ENCODE measurements at places on chromosomes 3 and 15.

GRCh38 chr15:28897861-28898585, 12.2 kb downstream of the APBA2 start:
- H3K36me3 ChIP-seq = no peaks in the 10 kb centered on the region
- no peak for DNase-seq
- no peaks in the 10 kb centered on the region for H3K27me3 ChIP-seq
- H3K4me1 ChIP-seq = no peaks in the 10 kb centered on the region

DNA sequence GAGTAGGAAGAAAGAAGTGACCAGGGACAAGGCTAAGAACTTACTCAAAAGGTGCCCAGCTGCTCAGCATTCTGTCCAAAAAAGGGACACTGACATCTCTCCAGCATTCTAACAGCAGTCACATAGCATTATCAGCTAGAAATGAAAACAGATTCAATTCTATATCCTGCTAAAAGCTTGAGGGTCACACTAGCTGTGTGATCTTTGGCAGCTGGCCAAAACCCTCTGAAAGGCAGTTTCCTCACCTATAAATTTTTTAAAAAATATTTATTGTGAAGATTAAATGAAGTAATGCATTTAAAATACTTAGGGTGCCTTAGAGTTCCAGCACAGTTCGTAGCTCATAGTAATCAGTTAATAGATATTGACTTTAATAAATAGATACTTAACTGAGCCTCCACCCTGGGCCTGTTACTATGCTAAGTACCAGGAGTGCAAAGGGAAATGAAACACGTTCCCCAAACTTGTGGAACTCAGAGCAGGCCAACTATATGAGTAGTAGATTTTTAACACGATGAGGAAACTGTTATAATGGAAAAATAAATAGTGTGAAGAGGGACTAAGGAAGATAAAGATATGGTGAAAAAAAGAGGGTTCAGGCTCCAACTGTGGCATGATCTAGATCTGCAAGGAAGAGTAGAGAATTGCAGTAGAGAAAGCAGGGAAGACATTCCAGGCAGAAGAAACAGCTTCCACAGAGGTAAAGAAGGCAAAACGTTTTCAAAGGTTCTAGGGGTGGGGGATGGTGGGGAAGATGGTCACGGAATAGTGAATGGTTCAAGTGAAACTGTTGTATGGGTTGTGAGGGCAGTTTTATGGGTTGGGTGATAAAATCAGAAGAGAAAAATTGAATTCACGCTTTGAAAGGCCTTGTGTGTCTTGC, 11.4 kb downstream of the CD86 start:
- no peak overlapping the region for H3K4me3 ChIP-seq
- H3K36me3 ChIP-seq = no peaks in the 10 kb centered on the region
- no peak overlapping the region for H3K27ac ChIP-seq
- no peak for DNase-seq
- no peaks in the 10 kb centered on the region for H3K4me1 ChIP-seq
- no peaks in the 10 kb centered on the region for H3K27me3 ChIP-seq

DNA sequence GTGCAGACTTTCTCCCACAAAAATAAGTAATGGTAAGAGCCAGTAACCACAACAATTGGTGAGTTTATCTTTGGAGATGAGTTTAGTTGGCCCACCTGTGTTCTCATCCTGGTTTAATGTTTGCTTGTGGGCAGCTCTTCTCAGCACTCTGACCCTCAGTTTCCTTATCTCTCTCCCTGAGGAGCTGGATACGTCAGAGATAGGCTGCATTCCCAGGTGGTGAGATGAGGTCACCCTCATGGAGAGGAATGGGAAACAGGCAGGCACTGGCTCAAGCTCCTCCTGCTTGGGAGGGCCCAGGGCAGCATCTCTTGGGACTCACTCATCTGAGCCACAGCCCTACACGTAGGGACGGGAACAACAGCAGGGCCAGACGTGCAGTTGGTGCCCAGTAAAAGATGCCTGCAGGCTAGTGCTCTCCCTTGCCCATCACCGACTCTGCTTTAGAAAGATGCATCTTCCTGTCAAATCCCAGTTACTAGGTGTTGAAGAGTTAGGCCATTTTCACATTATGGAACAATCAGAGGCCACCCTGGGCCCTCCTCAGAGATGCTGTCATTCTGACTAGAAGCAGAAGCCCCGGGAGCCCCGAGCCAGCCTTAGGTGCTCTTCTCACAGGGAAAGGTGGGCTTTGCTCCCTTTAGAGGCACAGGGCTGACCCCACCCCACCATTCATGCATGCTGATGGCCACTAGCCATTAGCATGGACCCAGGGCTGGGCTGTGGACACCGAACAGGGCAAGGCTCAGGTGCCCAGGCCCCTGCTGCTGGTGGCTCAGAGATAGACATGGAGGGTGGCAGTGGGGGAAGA, 59.7 kb downstream of the GRIP2 start:
- no peak overlapping the region for H3K4me3 ChIP-seq
- peak; percentile 96 for DNase-seq
- H3K4me1 ChIP-seq = peaks cover 5% of the 10 kb centered on the region
- no peak overlapping the region for H3K27ac ChIP-seq

DNA sequence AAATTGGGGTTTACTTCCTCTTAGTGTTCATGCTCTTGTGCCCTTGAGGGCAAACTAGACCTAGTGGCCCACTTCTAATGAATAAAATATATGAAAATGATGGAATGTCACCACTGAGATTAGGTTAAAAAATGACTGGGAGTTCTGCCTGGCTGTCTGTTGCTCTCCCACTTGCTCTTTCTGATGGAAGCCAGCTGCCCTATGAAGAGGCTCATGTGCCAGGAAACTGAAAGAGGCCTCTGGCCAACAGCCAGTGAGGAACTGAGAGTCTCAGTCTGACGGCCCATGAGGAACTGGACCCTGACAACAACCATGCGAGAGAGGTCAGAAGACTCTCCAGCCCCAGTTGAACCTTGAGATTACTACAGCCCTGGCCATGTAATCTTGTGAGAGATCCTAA, 107.1 kb upstream of the FHIT start:
- no peak overlapping the region for H3K27ac ChIP-seq
- H3K4me1 ChIP-seq = no peaks in the 10 kb centered on the region
- peak; percentile 6 for DNase-seq
- no peaks in the 10 kb centered on the region for H3K36me3 ChIP-seq
- no peak overlapping the region for H3K4me3 ChIP-seq
- no peaks in the 10 kb centered on the region for H3K27me3 ChIP-seq

DNA sequence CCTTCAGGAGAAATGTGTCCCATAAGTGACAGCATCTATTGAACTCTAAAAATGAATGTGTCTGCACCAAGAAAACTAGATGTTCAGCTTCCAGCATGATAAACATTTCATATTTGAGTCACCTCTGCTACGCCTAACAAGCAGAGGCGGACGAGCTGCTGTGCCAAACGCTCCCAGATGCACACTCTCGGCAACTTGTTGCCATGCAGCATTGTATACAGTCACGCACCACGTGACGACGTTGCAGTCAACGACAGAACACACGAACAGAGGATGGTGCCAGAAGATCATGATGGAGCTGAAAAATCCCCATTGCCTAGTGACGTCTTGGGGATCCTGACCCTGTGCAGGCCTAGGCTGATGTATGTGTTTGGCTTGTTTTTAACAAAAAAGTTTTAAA, 137.5 kb downstream of the XXYLT1 start:
- no peaks in the 10 kb centered on the region for H3K27me3 ChIP-seq
- H3K4me1 ChIP-seq = no peaks in the 10 kb centered on the region
- H3K36me3 ChIP-seq = no peaks in the 10 kb centered on the region
- no peak for DNase-seq

DNA sequence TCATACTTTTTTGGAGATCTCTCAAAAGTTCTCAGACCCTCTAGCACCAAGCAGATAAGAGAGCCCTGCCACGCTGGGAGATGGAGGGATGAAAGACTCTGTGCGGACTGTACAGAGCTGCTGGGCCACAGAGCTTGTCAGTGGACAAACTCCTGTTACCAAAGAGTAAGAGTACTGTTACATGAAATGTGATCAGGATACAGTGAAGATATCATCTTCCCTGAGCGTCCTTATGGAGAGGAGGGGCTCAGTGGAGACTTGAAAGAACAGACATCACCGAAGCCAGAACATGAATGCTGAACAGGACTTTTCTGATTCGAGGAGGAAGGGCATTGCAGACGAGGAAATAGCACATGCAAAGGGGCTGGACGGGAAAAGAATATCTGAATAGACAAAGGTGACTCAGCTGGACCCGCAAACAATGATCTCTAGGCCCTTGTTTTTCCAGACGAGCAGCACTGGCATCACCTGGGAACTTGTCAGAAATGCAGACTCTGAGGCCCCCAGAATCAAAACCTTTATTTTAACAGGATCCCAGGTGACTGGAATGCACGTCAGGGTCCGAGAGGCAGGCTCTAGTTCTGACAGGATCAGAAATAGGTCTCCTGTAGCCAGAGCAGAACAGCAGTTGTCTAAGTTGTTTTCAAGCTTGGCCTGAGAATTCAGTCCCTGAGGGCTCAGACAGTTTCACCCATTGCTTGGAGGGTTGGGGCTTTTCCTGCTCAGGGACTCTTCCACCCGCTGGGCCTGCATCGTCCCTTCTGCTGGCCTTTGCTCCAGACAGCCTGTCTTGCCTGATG, 277.9 kb downstream of the RPLP1 start:
- H3K36me3 ChIP-seq = no peaks in the 10 kb centered on the region
- peaks cover 12% of the 10 kb centered on the region for H3K4me1 ChIP-seq
- peak; percentile 93 for DNase-seq
- H3K4me3 ChIP-seq = no peak overlapping the region

DNA sequence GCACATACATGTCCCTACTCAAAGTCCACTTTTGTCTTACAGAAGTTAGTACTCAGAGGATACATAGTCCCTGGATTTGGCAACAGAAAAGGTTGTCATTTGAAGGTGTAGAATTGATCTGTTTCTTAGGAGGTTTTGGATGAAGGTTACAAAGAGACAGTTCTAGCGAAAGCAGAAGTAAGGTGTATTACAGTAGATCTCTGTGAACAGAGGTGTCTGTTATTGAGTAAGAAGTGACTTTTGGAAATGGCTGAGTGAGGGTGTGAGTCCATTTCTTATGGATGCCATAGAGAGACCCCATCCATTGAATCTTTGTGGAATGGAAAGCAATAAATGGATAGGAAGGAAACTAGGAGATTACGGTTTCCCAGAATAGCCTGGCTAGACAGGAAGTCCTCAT, 5.6 kb downstream of the ZNF662 start:
- no peak overlapping the region for H3K27ac ChIP-seq
- DNase-seq = no peak

DNA sequence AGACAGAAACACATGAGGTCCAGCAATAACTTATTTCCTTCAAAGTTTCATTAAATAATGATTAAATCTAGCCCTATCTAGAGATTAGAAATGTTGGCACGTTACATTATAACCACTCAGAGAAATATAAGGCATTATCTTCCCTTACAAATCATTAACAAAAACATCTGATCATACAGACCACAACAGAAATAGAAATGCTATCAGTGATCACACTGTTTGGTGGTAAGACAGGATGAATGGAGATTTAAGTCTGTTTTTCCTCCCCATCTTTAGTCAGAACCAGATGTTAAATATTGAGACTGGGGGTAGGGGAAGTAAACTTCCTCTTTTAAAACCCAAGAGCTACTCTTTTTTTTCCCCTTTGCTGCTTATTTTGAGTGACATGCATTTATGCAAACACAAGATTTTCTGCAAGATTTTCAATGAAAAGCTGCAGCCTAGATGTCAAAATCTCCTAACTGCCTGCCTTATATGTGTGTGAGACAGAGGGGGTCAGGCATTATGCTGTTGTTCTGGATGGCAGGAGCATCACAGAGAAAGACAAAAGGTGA, 70.4 kb downstream of the CBLB start:
- no peaks in the 10 kb centered on the region for H3K4me1 ChIP-seq
- no peak overlapping the region for H3K4me3 ChIP-seq
- no peak overlapping the region for H3K27ac ChIP-seq
- no peaks in the 10 kb centered on the region for H3K27me3 ChIP-seq

DNA sequence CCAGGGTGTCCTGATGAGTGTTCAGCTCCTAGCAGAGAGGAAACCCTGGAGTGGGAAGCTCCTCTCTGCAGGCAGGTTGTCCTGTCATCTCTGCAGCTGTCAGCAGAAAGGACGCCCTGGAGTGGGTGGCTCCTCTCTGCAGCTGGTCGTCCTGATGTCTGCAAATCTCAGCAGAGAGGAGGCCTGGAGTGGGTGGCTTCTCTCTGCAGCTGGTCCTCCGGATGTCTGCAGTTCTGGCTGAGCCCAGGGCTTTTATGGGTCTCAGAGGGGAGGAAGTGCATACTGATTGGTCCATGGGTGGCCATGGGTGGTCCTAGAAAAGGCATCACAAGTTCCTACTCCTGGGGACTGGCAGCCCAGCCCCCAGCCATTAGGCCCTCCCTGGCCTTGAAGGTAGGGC, 102.6 kb upstream of the BNIP2 start:
- H3K4me3 ChIP-seq = no peak overlapping the region
- no peaks in the 10 kb centered on the region for H3K27me3 ChIP-seq
- no peaks in the 10 kb centered on the region for H3K36me3 ChIP-seq

GRCh38 chr3:31041161-31041978, 146.9 kb upstream of the GADL1 start:
- H3K4me1 ChIP-seq = no peaks in the 10 kb centered on the region
- no peaks in the 10 kb centered on the region for H3K36me3 ChIP-seq
- peak overlapping the region; percentile 73 for H3K27ac ChIP-seq
- H3K4me3 ChIP-seq = no peak overlapping the region
- DNase-seq = peak; percentile 89

GRCh38 chr3:102183186-102183585, 251.6 kb upstream of the ZPLD1 start:
- no peak overlapping the region for H3K4me3 ChIP-seq
- DNase-seq = no peak
- no peaks in the 10 kb centered on the region for H3K4me1 ChIP-seq
- no peak overlapping the region for H3K27ac ChIP-seq

GRCh38 chr3:155604967-155605366, 139.9 kb downstream of the PLCH1 start:
- H3K4me3 ChIP-seq = no peak overlapping the region
- no peak for DNase-seq
- H3K4me1 ChIP-seq = peaks cover 9% of the 10 kb centered on the region
- no peak overlapping the region for H3K27ac ChIP-seq

DNA sequence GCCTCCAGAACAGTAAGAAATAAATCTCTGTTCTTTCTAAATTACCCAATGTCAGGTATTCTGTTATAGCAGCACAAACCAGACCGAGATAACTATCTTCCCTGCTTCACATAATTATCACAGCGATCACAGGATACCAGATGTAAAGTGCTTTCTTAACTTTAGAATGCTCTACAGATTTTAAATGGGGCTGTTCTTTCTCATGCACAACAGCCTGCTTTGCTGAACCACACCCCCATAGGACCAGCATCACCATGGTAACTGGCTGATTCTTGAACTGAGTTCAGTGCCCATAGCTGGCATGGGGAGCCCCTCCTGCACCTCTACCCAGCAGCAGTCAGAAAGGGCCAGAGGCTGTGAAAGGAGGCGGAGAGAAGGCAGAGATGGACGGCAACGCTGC, 7.8 kb downstream of the CD80 start:
- no peak overlapping the region for H3K4me3 ChIP-seq
- no peak overlapping the region for H3K27ac ChIP-seq
- DNase-seq = peak; percentile 8
- H3K27me3 ChIP-seq = no peaks in the 10 kb centered on the region
- H3K36me3 ChIP-seq = no peaks in the 10 kb centered on the region

GRCh38 chr15:25848325-25848724, 14.8 kb downstream of the ATP10A start:
- H3K4me1 ChIP-seq = peaks cover 12% of the 10 kb centered on the region
- H3K27ac ChIP-seq = no peak overlapping the region
- no peak overlapping the region for H3K4me3 ChIP-seq
- no peaks in the 10 kb centered on the region for H3K27me3 ChIP-seq

- DNase-seq = no peak
- no peak overlapping the region for H3K4me3 ChIP-seq
- H3K36me3 ChIP-seq = no peaks in the 10 kb centered on the region
- H3K27ac ChIP-seq = no peak overlapping the region
- no peaks in the 10 kb centered on the region for H3K27me3 ChIP-seq
Observed at GRCh38 chr3:61718565-61718964, 157.2 kb downstream of the PTPRG start.
